ENCODE measurements at places on chromosomes 1 and 21.

DNA sequence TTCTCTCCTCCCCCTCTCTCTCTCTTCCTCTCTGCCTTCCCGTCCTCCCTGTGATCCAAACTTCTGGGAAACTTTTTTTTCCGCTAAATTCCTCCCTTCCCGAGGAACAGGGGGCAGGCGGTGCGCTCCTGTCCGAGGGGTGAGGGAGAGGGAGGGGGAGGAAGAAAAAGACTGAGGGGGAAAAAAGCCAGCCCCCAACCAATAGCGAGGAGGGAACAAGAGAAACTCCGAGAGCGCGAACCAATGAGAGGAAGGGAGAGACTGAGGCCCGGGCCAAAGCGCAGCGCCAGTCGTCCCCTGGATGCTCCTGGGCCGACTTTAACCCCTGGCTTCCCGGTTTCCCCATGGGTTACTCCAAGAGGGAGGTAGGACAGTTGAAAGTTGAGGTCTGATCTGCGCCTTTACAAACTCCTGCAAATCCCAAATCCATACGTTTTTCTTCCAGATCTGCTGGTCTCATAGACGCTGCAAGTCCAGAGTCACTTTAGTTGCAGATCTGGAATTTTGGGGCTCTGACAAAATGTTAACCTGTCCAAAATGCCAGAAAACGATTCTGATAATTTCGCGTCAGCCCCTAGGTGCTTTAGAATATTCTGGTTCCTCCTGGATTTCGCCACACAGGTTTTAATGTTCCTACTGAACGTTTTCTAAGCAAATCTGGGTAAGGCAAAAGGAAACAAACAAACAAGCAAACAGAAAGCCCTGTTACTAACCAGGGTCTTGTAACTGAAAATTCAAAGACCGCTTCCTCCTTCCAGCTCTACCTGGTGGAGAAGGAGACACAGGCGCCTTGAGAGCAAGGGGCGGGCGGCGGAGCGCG lies at the start of gene TBX15:
Gene TBX15, minus strand, starts transcription at position 158 of the 820 bp plus-strand sequence. CDS start 548 bp downstream, outside the sequence.
- DNase-seq: no peak

DNA sequence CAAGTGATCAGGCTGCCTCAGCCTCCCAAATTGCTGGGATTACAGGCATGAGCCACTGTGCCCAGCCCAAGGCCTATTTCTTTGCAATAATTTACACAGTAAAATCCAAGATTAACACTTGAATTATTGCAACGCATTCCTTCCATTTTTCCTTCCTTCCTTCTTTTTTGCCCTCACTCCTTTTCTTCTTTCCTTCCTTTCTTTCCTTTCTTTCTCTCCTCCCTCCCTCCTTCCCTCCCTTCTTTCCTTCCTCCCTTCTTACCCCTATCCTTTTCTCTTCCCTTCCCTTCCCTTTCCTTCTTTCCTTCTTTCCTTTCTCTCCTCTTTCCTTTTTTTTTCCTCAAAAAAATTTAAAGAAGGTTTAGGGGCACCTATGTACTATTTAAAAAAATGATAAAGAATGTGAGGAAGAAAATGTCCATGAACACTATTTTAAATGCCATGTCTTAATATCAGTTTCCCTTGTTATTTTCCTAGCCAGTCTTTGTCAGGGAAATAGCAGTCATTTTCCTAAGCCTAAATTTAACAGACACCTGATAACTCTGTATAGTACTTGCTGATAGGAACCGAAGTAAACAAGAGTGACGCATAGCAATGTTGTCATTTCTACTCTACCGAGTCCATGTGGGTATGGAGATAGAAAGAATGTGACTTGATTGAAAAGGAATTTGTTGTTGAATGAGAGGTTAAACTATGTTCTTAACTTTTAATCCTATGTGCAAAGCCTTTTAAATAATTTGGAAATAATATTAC lies 79.8 kb upstream of the HMCN1 start:
- DNase-seq: no peak

- DNase-seq: no peak
These were observed 119.6 kb downstream of the TMEM53 start for GRCh38 chr1:44554706-44555105.

DNA sequence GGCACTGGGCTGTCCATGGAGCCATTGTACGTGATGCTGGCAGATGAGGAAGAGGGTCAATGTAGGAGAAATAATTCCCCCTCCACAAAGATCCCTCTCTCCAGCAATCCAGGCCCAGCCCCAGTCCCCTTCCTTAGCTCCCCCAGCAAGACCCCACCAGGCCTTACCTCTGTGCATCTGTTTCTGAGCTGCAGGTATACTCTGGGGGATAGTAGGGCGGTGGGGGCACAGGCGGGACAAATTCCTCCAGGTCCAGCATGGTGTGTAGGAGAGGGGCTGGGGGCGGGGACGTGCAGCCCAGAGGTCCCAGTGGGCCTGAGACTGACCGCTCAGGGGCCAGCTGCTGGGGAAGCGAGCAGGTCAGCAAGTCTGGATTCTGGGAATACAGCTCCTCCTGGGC lies 3.7 kb downstream of the ENTREP3 start:
- DNase-seq: no peak

DNA sequence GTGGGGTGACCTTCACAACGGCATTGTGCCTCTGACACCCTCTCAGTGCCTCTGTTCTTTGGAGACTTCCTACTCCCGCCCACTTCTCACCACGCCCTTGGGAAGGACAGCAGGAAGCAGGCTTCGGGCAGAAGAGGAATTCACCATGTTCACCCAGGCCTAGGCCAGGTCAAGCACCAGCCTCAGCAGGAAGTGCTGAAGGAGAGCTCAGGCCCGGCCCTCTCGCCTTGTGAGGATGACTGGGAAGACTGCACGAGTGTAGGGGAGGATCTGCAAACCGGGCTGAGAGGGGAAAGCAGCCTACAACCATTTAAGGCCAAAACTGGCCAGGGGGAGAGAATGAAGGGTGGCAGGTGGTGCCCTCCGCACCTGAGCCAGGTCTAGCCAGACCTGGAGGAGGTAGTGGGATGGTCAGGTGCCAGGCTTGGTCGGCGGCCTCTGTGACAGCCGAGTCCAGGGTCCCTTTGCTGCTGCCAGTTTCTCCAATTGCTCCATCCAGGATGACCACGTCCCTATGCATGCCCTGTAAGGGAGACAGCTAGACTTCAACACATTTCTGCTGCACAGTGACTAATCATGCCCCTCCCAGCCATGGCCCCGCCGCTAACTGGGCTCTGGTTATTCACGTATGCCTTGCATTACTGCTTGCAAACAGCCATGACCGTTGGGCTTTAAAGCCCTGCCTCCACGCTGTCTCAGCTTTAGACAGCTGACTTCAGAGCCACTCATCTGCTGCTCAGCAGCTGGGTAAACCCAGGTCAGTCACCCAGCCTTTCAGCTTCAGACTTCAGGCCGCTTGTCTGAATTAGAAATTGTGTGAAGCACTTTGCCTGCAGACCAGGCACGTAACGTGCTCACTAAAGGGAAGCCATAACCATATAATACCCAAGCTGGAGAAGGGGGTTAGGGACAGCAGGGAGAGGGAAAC lies 8.9 kb downstream of the MRTO4 start:
- peak; percentile 9 for DNase-seq

- no peak for DNase-seq
These were observed 34.3 kb downstream of the SSBP3 start for GRCh38 chr1:54371942-54372275.

Data from kidney capillary endothelial cell (primary cell).